Cerebellar nuclear complex (tissue), 1 donor: ENCODE measurements at places on chromosomes 5 and 9.

- no peak for DNase-seq
Observed at GRCh38 chr5:3590967-3591900, 4.4 kb upstream of the IRX1 start.

- no peak for DNase-seq
Observed at GRCh38 chr9:94826044-94826443, 99.5 kb downstream of the AOPEP start.

- no peak for DNase-seq
Observed at GRCh38 chr9:136618580-136619547, 43.9 kb upstream of the EGFL7 start.

DNA sequence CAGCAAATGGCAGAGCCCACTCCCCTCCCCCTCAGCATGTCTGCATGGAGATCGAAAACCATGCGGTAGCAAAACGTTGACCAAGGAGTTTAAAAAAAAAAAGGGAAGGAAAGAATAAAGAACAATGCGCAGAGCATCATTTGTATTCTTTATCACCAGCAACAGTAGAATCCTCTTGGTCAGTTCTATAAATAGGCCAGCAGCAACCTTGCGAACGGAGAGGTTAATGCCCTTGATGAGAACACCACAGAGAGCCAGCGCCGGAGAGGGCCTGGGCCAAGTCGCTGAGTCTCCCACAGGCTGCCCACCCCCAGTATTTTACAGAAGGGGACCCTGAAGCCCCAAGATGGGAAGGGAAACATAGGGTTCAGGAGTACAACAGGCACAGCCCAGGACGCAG is 22.7 kb downstream of the WHRN start:
- DNase-seq = no peak

DNA sequence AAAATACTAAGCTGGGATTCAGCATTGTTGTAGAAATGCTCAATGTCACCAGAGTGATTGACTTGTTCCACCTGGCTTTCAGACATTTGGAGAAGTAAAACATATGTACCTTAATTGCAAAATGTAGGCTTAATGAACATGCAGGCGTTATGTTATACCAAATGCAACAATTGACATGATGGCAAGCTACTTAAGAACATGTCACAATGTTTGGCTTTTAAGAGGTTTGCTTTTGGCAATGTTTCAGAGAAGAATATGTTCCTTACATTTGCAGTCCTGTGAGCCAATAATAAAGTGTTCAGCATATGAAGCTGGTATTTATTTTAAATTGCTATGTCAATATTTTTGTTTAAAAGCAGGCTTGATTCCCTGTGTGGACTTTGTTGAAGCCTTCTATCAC is 111.7 kb upstream of the NUDT12 start:
- no peak for DNase-seq

GRCh38 chr5:6634788-6635430 is 1.7 kb downstream of the SRD5A1 start:
- DNase-seq = no peak

- DNase-seq = no peak
Observed at GRCh38 chr9:114905170-114905940, 25.0 kb downstream of the TNFSF8 start.

GRCh38 chr9:99634186-99634585 is 187.5 kb upstream of the NR4A3 start:
- DNase-seq = no peak

- no peak for DNase-seq
Observed at GRCh38 chr9:126688617-126689016, 74.9 kb downstream of the LMX1B start.

GRCh38 chr5:6704361-6704851 is 8.8 kb upstream of the TENT4A start:
- DNase-seq = no peak

DNA sequence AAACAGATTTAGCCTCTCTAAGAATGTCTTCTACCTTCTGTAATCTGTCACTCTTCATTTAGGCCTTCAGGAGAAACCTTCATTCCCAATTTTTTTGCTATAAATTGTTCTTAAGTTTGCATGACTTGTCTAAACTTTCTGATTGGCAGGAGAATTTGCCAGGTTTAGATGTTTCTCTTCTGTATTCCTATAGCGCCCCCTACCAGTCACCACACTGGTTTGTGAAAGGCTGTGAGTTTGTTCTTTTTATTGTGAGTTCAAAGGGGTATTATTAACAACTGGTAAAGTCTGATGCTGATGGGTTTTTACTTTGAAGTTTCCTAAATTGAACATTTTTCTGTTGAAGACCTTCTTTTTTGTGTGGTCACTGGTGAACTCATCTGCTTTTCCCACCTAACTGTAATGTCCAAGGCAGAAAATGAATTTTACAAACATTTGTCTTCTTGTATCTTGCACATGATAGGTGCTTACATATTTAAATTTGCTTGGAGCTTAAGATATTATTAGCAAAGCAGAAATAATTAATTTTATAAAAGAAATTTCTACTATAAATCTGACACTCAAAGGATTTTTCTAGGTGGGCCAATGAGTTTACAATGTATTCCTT is 18.4 kb upstream of the F2RL2 start:
- DNase-seq = no peak

- DNase-seq = no peak
Observed at GRCh38 chr9:127078988-127079387, 43.4 kb downstream of the ANGPTL2 start.

- DNase-seq = no peak
Observed at GRCh38 chr5:174239718-174240117, 194.2 kb downstream of the NSG2 start.

DNA sequence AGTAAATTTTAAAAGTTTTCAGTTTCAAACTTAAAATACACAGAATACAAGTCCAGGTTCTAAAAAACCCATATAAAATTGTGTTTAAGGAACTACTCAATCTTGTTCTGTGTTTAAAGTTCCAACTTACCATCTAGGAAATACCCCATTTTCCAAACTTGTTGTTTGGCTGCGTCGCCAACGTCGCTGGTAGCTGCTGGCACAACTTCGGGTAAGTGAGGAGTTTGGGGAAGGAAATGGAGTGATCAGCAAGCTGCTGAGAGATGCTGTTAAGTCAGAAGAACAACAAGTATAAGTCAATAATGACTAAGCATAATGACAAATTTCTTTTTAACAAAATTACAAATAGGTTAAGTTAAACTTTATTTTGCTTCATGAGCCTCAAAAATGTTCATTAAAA is 71.3 kb upstream of the RAPGEF6 start:
- no peak for DNase-seq

DNA sequence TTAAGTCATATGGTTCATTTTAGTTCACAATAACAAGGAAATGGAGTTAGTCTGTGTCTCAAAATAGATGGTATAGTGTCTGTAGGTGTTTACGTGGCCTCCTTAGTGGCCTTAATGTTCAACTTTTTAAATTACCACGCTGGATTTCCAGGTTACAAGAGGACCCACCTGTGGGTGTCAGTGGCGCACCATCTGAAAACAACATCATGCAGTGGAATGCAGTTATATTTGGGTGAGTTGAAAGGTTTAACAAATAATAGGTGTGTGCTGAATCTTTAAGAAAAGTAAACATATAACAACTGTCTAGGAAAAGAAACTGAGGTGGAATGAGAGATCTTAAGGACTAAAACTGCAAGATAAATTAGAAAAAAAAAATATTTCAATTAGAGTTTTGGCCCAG is 2.9 kb downstream of the UBE2B start:
- no peak for DNase-seq

DNA sequence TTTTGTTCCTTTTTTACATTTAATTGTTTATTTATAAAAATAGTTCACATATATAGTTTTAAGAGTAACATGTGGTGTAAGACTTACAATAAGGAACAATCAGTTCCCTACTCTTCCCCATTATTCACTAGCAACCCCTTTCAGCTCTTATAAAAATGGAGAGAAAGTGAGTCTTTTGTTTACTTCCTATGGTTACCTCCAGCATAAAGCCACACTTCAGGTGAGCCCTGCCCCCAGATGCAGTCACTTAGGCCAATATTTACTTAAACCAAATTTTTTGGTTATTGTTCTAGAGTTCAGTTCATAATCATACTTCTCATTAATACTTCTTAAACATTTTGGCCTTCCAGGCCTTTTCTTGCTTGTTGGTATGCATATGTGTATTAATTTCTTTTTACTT is 33.7 kb downstream of the UBE2R2 start:
- no peak for DNase-seq

DNA sequence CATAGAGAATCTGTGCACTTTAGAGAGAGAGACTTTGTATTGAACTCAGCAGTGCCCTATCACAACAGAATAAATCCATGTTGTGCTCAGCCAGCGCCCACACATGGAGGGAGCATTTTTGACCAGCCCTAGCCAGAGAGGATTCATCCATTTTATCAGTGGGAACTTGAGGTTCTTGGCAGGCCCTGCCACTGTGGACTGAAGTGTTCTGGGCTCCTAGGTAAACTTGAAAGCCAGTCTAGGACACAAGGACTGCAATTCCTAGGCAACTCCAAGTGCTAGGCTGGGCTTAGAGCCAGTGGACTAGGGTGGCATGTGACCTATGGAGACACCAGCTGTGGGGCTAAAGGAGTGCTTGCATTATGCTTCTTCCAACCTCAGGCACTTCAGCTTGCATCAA is 523.5 kb downstream of the CDH12 start:
- DNase-seq = no peak

- DNase-seq = no peak
Observed at GRCh38 chr9:115591584-115591984, 473.6 kb upstream of the TNC start.
